ENCODE measurements at places on chromosomes 12 and 14.

GRCh38 chr14:35349496-35350365 lies 54.8 kb downstream of the NFKBIA start:
- no peak for DNase-seq

DNA sequence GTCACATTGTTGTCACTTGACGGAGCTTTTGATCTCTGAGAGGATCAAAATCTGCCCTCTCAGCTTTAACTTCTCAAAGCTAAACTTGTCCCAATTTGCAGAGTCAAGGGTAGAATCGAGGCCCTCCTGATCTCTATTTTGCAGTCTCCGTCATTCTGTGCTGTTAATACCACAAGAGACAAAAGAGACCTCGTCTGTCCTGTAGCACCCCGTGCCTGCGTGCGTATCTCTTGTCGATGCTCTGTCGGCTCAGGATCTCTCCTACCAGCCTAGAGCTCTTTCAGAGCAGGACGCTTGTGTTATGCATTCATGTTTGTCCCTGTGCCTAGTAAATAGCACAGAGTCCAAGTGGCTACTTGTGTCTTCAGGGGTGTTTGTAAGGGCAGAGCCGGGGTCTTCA lies 5.1 kb downstream of the EVL start:
- DNase-seq, result no peak

DNA sequence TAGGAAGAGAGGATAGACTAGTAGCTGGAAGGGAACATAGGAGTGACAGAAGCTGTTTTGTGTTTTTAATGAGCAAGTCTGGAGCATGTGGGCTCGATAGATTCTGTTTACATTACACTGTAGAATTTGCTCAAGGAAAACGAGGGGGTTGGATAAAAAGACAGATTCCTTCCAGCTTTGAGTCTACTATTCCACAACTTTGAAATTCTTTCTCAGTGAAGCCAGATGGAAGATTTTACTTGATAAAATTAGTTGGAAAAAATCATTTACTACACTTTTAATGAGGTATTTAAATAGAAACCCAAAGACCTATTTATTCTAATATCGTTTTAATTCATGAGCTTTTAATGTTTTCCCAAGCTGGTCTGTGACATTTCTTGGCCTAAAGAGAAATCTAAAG lies 19.5 kb upstream of the EPS8 start:
- no peak for DNase-seq

DNA sequence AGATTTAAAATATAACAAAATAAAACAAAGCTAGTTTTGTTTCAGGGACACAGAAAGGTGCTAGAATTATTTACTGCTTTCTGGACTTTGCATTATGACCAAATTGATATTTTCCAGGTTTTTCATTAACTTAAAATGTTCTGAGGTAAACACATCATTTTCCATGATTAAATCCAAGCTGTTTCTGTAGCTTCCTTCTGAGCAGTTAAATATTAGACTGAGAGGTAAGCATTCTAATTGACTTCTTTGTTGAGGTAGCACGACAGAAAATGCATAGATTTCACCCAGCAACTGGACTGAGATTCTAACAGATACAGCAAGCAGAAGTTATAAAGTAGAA lies 98.3 kb downstream of the BMP4 start:
- no peak for DNase-seq

GRCh38 chr12:124893792-124894516 lies 20.5 kb downstream of the UBC start:
- DNase-seq, result no peak

- no peak for DNase-seq
These were observed 117.3 kb upstream of the NAP1L1 start for GRCh38 chr12:76201758-76202157.

DNA sequence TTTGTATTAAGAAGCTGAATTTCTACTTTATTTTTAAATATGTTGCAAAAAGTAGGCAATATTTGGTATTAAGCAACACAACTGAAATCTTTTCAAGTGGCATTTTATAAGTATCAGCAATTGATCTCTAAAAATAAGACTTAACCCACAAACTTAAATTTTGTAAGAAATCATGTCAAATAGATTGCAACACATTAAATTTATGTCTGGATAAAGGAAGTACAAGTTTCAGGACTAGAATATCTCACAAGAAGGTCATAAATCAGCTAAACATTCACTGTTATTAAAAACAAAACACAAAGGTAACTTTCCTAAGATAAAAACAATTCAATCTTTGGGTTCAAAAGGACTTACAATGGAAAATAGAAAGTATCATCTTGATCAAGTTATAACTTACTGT lies 32.8 kb downstream of the CPNE8 start:
- no peak for DNase-seq

DNA sequence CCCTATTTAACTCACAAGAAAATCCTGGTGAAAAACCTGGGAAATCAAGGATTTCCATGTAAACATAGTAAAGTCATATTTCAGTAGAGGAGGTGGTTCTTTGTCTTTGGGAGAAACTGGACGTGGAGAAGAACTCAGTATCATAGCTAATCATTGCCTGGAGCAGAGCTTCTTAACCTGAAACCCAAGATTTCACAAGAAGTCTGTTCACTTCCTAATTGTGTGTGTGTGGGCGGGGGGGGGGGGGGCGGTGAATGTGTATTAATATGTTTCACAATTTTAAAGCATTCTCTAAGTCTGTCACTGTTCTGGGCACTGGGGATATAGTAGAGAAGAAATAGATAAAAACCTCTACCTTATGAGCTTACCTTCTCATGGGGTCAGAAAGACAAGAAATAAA lies 96.7 kb upstream of the PPP4R3A start:
- DNase-seq, result no peak

DNA sequence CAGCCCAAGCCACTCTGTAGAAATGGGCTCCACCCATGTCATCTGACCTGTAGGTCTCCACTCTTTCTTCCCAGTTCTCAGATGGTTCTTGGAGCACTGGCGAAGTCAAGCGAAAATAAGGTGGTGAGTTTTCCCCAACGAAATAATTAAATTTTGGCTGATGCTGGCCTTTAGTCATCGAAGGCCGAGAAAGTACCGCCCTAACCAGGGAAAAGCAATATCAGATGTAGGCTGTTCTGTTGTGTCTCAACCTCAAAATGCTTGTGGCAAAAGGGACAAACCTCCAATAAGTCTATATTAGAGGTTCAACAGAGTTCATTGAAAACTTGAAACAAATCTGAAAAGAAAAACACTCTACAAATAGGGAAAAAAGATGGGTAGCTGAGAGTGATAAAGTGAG lies 48.6 kb upstream of the BCAT1 start:
- no peak for DNase-seq

- DNase-seq, result no peak
These were observed 135.9 kb downstream of the PAH start for GRCh38 chr12:102781117-102781516.

DNA sequence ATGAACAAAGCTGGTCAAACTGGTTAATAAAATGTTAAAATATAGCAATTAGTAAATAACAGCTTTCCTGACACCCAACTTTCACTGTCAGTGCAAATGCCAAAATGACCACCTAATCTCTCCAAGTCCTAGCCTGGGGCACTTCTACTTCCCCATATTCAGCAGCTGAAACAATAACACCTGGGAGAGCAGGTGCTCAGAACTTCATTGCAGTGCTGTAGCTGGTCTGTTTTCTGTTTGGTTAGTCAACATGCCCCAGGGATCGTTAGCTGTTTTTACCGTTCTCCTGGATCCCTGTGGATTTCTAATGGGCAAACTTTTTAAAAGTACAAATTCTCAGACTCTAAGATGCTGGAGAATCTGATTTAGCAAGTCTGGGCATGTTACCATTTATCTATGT lies 759.7 kb downstream of the GALC start:
- DNase-seq, result peak; percentile 71

DNA sequence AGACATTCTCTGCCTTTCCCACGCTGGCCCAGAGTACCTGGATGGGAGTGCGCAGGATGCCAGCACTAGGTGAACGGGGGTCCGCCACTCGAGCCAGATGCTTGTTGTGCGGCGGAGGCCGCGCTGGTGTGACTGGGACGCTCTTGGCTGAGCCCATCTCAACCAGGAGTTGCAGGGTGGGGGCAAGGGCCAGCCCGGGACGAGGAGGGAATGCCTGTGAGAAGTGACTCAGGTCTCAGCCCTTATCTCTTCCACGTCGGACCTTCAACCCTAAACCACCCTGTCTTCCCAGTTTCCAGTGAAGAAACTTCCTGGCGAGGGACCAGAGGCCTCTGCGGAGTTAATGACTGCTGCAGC lies 312 bp downstream of the CDCA3 start:
- no peak for DNase-seq

- DNase-seq, result no peak
These were observed 7.2 kb downstream of the PDE3A start for GRCh38 chr12:20375560-20375959.

DNA sequence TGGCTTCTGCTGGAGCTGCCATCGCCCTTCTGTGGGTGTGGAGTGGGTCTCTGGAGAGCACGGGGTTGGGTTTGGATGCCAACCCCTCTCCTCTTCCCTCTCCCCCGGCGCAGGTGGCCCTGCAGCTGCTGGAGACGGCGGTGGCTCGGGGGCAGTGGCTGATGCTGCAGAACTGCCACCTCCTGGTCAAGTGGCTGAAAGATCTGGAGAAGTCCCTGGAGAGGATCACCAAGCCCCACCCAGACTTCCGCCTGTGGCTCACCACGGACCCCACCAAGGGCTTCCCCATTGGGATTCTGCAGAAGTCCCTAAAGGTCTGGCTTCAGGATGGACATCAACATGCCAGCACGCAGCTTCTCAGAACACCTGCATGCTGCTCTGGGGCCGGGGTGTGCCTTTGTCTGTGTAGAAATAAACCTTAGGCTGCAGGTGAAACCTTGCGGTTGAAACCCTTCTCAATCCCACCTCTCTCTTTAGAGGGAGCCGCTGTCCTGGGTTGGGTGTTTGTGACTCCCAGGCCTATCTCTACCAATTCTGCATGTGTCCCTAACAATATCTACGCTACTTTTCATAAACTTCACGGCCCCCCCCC lies 44.3 kb downstream of the CCDC92 start:
- DNase-seq, result no peak

- no peak for DNase-seq
These were observed 86.9 kb downstream of the AVPR1A start for GRCh38 chr12:63064080-63064479.

- DNase-seq, result peak; percentile 65
These were observed 17.9 kb downstream of the ZDHHC22 start for GRCh38 chr14:77123381-77124325.

- no peak for DNase-seq
These were observed 12.9 kb downstream of the FOXG1 start for GRCh38 chr14:28779456-28779855.

- no peak for DNase-seq
These were observed 626 bp downstream of the TXNDC16 start for GRCh38 chr14:52551696-52552062.

DNA sequence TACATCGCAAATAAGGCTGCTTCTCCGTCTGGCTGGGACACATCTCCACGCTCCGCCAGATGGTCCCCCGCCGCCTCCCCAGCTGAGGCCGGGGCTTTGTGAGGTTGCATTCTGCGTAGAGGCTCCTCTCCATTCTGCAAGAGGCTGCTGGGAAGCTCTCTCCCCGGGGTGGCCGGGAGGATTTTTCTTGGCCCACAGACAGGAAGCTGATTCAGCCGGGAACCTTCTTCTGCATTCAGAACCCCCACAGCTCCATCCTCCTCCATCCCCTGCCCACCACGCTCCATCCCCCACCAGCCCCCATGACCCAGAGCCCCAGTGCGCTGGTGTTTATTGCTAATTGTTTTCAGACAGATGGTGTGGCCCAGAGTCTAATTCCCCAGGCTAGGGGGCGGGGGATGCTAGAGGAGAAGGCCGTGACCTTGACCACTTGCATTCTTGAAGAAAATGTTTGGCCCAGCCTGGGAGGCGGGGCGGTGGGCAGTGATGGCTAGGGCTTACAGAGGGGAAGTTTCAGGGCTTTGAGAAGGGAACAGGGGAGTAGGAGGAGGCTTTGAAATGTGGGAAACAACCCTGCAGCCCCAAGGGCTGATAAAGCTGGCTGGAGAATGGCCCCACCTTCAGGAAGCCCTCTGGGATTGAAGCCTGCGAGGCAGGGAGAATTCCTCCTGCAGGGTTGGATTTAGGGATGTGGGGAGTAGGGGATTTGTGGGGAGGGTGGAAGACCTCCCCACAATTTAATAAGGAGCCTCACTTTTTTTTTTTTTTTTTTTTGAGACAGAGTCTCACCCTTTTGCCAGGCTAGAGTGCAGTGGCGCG lies 88.5 kb upstream of the NCOR2 start:
- peak; percentile 73 for DNase-seq

DNA sequence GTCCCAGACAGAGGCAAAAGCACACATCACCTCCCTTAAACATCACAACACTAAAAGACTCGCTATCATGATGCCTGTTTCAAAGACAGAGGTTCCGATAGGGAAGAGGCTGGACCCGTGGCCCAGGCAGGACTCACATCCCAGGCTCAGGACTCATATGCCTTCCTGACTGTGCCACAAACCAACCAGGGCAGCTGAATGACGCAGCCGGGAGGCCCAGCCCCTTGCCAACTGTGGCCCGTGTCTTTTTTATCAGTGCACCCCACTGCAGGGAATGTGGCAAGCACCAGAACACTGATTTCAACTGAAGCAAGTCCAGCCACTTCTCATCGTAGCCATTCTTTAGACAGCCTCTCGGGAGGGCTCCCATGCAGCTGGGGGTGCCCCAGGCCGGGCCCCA lies 132.3 kb downstream of the KSR2 start:
- no peak for DNase-seq

DNA sequence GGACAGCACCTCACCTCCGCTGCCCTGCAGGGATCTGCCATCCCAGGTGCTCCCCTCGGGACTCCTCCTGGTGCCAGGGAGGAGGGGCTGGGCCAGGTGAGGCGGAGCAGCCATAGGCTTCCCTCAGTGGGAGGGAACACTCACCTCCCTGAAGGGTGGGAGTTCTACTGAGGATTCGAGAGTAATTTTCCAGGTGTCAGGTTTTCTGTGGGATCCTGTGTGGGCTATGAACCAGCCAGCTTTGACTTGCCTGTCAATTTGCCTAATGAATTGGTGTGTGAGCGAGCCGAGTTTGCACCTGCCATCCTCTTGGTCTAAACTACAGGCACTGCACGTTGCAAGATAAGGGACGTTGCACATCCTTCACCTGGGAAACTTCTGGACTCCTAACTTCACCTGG lies 50.3 kb downstream of the NOC4L start:
- no peak for DNase-seq
